ENCODE measurements at places on chromosomes 3 and 15.

- no peak for DNase-seq
Measured at GRCh38 chr3:41966206-41966605, 4.3 kb upstream of the ULK4 start.

DNA sequence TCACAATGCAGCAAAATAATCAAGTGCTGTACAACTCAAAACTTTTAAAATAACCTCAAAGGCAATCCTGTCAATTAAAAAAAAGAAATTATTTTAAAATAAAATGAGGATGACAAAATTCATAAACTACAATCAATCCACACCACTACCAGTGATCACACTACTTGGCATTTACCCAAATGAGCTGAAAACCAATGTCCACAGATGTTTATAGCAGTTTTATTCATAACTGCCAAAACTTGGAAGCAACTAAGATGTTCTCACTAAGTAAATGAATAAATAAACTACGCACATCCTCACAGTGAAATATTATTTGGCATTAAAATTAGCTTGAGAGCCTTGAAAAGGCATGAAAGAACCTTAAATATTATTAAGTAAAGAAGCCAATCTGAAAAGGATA is 121.3 kb downstream of the STAG1 start:
- no peak for DNase-seq

DNA sequence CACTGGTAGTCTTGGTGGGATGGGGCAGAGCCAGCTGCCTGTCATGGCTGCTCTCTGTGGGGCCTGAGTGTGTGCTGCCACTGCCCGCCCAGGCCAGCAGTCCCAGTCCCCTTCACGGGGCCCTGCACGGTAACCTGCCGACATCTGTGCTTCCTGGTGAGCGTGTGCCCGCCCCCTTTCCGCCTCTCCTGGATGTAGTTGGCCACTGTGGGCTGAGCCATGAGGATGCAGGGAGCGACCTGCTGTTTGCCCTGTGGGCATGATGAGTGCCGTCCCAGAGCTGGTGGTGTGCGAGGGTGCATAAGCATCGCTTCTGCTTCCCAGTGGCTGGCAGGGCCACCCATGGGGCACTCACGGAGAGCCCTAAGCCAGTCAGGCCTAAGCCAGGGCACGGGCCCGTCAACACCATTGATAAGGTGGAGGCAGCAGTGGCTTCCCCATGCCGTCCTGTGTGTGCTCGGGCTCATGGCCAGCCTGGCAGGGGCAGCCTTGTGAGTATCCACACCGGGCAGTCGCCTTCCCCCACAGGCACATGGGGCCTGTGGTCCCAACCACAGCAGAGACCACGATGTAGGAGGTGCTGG is 14.6 kb downstream of the PLXNA1 start:
- no peak for DNase-seq

DNA sequence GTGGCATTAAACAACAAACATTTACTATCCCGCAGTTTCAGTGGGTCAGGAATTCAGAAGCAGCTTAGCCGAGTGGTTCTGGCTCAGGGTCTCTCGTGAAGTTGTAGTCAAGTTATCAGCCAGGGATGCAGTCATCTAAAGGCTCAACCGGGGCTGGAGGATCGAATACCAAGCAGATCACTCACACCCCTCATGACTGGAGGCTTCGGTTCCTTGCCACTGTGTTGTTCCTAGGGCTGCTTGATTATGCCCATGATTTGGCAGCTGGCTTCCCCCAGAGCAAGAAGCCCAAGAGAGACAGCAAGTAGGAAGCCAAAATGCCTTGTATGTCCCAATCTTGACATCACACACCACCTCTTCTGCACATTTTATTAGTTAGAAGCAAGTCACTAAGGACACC is 33.9 kb upstream of the CDCP1 start:
- DNase-seq = no peak

- DNase-seq = no peak
Measured at GRCh38 chr3:30199855-30200254, 406.5 kb upstream of the TGFBR2 start.

DNA sequence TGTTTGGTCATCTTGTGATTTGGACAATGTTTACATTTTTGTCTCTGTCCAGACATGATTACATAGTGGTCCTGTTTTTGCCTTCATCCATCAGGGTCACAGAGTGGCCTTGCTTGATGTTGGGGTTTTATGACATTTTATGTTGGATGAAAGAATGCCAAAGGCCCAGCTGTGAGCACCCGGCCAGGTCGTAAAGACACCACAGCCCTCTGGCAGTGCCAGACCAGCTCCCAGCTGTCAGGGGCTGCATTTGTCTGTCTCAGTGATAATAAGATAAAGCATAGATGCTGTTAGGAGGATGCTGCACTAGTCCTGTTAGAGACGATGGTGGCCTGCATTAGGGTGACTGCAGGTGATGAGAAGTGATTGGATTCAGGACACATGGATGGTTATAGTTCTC is 117.5 kb downstream of the FAM174B start:
- DNase-seq = no peak

DNA sequence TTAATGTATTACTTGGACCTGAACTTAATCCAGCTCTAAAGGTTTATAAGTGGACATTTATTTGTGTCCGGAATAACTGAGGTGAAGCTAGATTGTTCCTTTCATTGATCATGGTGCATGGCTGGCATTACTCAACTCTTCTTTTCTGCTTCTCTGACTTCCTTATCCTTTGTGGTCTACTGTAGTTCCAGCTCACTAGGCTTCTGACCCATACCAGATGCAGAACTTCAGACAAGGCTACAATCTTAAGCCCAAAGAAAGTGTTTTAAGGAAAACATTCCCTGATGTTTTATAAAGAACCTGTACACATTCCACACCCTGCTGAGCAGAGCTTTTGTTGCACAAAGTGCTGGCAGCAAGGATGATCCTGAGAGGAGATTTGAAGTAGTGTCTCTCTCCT is 250.8 kb upstream of the TGFBR2 start:
- no peak for DNase-seq

- DNase-seq = no peak
Measured at GRCh38 chr15:75923756-75924155, 20.1 kb downstream of the FBXO22 start.

DNA sequence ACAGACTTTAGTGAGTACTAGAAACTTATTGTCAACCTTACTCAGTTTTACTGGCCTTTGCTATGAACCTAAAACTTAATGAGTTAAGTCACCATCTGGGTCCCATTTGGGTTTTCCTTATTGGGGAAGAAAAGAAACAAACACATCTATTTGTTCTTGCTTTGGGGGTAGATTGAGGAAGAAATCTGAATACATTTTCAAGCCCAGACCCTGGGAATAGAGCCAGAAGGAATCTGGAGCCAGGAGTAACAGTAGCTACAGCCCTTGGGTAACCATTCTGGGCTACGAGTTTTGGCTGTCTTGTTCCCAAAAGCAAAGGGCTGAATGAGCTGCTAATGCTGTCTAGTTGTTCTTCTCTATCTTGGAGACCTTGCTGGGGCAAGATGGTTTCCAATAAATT is 16.5 kb downstream of the SLC12A1 start:
- DNase-seq = no peak

GRCh38 chr15:101675015-101675414 is 22.8 kb upstream of the TM2D3 start:
- no peak for DNase-seq
